Activated CD4-positive, alpha-beta T cell treated with anti-CD3 and anti-CD28 coated beads, Interleukin-2, amount 10 ng/mL, durations not matched to agents 24 days and 14 days (primary cell): ENCODE measurements at places on chromosomes 11 and 22.

DNA sequence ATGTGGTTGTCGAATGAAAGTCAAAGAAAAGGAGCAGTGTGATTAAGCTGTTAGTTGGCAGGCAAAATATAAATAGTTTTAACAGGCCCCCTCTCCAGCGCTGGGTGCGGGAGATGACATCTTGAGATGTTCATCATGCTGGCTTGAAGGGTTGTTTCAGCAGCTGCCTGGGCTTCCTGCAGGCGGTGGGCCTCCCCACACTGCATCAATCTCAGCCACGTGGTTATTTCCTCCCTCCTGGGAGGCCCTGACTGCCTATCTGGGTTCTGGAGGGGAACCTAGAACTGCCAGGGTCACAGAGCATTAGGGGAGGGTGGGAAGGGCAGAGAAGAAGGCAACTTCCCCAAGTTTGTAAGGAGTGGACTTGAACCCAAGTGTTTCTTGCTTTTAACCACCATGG, 173.3 kb upstream of the SYT13 start:
- no peak for DNase-seq

GRCh38 chr11:71372693-71373657, 75.2 kb downstream of the DHCR7 start:
- DNase-seq: no peak

GRCh38 chr11:119778391-119779194, 49.6 kb upstream of the NECTIN1 start:
- DNase-seq: no peak

DNA sequence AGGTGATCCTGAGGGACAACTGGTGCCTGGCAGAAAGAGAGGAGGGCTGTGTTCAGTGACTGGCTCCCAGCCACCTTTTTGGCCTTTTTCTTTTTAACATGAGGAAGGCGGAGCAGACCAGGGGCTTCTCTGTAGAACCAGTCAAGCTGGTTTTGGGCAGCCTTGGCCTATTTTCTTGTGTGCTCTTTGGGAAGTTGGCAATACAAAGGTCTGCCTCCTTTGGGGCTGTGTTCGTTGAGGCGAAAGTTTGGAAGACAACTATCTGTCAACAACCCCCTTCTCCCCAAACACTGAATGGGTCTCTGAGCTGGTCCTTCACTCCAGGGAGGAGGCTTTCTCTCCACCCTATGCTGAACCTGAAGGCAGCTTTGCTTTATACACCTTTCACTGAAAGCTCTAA, 8.5 kb downstream of the MARK2 start:
- no peak for DNase-seq

GRCh38 chr22:40540265-40540664, 96.3 kb downstream of the MRTFA start:
- no peak for DNase-seq

DNA sequence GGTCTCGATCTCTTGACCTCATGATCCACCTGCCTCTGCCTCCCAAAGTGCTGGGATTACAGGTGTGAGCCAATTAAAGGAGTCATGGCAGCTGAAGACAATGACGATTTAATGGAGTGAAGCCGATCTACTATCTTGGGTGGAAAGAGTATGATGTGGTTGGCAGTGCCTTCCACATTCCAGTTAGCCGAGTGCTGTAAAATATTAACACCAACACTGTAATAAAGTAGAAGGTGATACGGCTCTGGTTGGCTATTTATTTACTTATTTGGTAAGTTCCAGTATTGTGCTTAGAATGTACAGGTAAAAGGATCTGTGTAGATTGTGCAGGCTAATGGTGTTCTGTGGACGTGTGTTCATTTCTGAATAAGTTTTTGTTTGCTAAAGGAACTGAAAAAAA, 149.6 kb upstream of the MTMR2 start:
- peak; percentile 24 for DNase-seq

DNA sequence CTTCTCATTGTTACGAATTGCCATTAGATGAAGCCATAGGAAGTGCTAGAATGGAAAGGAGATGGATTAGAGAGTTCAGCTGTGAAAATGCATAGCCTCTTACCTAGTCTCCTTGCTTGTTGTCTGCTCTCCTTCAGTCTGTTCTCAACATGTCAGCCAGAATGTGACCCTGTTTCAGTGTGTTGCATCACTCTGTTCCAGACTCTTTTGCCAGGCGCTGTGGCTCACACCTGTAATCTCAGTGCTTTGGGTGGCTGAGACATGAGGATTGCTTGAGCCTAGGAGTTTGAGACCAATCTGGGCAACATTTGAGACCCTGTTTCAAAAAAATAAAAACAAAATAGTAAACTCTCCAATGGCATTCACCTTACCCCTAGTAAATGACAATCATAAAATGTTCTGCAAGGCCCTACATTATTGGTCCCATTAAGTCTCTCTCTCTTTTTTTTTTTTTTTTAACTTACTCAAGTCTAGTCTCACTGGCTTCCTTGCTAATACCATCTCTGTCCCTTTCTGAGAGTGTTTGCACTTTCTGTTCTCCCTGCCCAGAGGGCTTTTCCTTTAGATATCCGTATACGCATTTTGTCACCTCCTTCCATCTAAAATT, 39.4 kb downstream of the CYP2R1 start:
- DNase-seq: no peak
